ENCODE measurements at places on chromosomes 7 and 10.

DNA sequence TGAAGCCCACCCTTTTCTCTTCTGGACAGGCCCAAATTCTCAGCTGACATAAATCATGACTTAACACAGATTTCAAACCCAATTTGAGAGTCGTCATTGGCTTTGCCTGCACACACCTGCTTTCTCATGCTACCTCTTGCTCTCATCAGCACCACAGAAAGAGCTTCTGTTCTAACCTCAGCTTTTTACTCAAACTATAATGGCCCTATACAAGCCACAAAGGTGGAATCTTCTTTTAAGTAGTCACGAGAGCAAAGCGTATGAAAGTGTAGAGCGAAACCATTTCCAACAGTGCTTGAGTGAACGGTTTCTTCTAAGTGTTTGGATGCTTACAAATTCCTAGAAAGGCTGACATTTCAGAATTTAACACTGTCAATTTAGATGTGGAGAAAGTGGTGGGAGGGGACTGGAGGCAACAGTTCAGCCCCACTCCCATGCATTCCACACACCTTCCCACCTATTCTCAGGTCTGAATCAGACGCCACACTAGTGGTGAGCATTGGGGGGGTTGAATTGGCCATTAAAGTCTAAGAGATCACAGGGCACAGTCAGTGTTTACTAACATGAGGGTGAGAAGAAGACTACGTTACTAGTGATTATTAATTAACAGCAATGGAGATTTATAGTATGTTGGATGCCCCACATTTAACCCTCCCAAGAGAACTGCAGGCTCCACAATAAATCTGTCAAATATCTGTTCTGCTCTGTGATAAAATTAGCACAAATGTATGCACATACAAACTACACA, 114.0 kb downstream of the PRKCQ start:
- DNase-seq = no peak

GRCh38 chr7:17680026-17680425, 260.3 kb downstream of the SNX13 start:
- DNase-seq = no peak

DNA sequence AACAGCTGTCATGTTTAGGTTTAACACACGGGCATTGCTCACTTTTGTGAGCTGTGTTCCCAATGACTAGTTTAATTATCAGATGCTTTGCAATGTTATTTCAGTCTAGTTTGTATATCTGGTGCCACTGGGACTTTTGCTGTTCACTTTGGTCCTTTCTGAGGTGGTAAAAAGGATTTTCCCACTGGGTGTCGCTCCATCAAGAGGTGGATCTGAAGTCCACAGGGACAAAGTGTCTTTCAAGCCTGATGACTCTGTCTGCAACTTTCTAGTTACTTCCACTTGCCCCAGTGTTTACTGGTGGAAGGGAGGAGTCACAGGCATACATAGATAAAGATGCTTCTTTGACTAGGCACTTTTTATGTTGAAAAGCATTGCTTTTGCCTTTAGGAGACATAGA, 242.2 kb downstream of the HGF start:
- no peak for DNase-seq

GRCh38 chr10:102845352-102845902, 8.2 kb upstream of the CYP17A1 start:
- no peak for DNase-seq

DNA sequence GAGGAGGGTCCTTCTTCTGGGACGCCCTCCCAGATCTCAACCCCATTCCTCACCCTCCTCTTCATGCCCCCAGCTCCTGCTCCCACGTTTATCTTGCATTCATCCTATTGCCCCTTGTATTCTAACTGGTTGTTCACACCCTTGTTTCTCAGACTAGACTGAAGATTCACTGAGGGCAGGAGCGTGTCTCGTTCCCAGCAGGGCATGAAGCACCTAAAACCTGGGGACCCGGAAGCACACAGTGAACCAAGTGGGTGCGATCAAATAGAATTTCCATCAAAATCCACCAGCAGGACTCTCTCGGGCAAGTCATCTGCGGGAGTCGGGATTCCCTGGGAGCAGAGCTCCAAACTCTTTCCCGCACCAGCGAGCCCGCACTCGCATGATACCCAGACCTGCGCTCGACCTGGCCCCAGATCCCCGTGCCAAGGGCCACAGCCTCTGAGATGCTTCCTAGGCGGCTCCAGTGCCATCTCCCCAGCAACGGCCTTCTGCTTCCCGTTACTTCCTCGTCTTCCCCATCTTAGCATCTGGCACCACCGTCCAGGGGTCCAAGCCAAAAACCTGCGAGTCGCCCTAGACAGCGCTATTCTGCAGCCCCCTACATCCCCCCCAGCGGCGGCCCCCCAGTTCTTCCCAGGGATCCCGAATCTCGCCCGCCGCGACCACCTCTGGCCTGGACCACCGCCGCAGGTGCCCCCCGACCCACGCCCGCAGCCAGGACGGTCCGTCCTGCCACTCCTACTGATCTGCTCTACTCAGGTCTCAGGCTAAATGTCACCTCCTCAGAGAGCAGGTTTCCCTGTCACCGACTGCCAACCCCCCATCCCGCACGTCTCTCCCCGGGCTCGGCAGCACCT, 6.1 kb upstream of the GBX1 start:
- DNase-seq = no peak

DNA sequence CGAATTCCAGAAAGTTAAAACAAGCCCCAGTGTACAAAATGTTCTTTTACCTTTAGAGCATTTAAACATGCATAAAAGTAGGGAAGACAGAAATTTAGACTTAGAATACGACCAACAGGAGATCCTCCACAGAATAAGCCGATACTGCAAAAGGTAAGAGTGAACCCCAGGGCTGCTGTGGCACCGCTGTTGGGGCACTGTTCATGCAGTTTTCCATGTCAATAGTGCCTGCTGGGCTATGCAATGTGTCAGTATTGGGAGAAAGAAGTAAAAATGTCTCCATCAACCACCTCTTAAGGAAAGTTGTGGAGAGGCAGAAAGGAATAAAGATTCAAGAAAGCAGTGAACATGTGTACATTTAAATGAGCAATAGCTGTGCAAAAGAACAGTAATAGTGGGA, 326.5 kb upstream of the SEMA3C start:
- no peak for DNase-seq

DNA sequence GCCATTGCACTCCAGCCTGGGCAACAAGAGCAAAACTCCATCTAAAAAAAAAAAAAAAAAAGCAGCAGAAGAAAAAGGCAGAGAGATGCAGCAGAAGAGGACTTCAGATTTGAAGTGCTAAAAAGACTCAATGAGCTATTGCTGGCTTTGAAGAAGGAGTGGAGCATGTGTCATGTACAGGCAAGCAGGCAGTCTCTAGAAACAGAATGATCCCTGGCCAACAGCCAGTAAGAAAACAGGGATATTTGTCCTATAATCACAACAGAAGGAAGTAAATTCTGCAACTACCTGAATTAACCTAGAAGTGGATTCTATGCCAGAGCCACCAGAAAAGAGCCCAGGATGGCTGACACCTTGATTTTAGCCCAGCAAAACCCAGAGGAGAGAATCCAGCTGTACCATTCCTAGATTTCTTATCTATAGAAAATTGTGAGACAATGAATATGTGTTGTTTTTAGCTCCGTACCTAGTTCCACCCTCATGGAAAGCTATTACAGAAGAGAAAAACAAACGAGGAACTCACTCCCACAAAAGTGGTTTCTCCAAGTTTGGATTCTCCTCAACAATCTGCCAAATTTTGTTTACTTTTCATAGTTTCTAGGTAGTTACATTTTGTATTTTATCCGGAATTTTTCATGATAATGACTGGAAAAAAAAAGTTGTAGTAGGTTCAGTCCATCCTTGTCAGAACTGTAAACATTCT, 198.2 kb upstream of the GNAI1 start:
- DNase-seq = no peak

GRCh38 chr7:85070967-85071628, 115.8 kb downstream of the SEMA3D start:
- no peak for DNase-seq

GRCh38 chr7:29471444-29472138, 92.0 kb upstream of the PRR15 start:
- no peak for DNase-seq

DNA sequence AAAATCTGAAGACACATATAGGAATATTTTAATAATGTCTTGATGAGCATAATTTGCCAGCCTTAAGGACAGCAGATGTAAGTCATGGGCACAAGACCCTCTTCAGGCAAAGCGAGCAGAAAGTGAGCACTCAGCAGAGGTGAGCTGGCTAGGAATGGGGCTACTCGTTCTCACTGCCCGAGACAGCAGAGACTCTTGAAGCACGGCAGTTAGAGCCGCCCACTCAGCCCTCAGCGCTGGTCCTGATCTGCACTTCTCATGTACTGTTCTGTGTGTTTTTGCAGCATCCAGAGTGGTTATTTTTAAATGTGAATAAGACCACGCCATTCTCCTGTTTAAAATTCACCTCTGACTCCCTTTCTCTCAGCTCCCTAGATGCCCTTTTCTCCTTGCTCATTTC, 65.3 kb downstream of the GFRA1 start:
- no peak for DNase-seq

DNA sequence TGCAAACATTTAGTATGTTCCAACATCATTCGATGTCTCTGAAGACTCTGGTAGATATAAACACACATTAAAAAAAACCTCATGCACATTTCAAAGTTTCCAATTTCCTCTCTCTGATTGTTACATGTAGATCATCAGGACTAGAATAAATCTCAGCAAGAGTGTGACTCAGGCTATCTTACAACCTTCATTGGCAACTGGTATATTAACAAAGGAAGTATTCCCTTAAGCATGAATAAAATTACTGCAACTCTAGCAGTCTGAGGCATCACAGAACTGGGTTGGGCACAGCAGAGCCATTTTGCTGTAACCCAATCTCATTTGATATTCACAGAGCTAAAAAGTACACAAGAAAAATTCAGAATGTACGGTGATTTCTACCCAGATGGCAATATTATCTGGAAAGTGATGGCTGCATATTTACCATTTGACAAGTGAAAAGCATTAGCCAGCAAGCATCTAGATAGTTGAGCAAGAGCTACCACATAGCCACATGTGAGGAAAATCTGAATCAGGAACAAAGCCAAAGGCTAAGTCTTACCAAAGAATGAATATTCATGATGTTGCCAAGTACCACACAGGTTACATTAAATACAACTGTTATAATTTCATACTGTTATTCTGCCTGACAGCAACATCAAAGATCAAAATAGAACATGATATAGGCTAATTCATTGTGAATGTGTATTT, 232.2 kb downstream of the CRPPA start:
- DNase-seq = no peak

GRCh38 chr7:46715579-46715978, 794.5 kb upstream of the IGFBP3 start:
- DNase-seq = no peak

GRCh38 chr7:151126491-151127137, 40.3 kb downstream of the AGAP3 start:
- no peak for DNase-seq
